ENCODE measurements at places on chromosomes 4 and X. TPM values are rescaled to one million over a fixed set of nuclear protein-coding genes. Genes with fewer than 3 reads are reported as not detected.

GRCh38 chr4:169730564-169730963 lies 27.2 kb downstream of the HPF1 start:
- no peak for DNase-seq

VCX3A gene
- not detected for total RNA-seq

- no peak for DNase-seq
Observed at GRCh38 chrX:126557151-126557550, 4.5 kb upstream of the DCAF12L1 start.

- no peak for DNase-seq
Observed at GRCh38 chrX:100720301-100720700, 11.6 kb downstream of the SYTL4 start.

PHEX gene
- total RNA-seq, result 0.32 TPM

PAPSS1 gene
- total RNA-seq, result 13.1 TPM

- DNase-seq, result no peak
Observed at GRCh38 chrX:118519411-118520215, 24.0 kb downstream of the DOCK11 start.

- DNase-seq, result no peak
Observed at GRCh38 chr4:19523964-19524363, 727.7 kb upstream of the SLIT2 start.

GRCh38 chr4:143281507-143282190 lies 55.0 kb upstream of the GAB1 start:
- no peak for DNase-seq

TMSB15B gene
- total RNA-seq, result 7.2 TPM

GRCh38 chrX:15644560-15644872 lies 20.1 kb downstream of the CLTRN start:
- DNase-seq, result no peak

DNA sequence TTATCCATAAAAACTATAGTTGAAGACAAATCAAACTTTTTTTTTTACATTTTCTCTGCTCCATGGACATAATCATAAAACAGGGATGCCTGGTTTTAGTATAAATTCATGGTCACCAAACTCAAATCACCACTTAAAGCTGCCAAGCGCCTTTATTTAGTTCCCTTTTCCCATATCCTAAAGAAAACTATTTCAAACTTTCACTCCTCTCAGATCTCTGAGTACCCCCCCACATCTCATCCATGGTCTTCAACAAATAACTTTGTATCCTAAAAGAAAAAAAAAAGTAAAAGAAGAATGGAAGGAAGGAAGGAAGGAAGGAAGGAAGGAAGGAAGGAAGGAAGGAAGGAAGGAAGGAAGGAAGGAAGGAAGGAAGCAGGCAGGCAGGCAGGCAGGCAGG lies 1438.7 kb downstream of the C4orf33 start:
- DNase-seq, result no peak

DNA sequence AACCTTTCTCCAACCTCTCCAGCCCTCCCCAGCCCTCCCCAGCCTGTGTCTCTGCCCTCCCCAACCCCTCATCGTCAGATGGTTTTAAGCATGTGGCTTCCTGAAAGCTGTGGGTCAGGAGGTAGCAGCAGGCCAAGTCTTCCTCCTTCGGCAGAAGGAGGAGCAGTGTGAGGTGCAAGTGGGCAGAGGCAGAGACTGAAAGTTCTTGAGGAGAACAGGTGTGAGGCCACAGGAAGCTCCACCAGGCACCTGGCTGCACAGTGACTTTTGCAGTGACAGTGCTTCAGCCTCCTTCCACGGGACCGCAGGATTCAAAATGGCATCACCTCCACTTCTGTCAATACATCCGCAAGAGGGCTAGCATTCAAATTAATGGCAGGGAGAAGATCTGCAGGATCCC lies 203.9 kb upstream of the LEF1 start:
- no peak for DNase-seq

- no peak for DNase-seq
Observed at GRCh38 chr4:178347111-178347510, 904.9 kb upstream of the AGA start.

GRCh38 chr4:156169861-156170260 lies 216.2 kb upstream of the CTSO start:
- no peak for DNase-seq

Data from T-helper 17 cell (primary cell).